ENCODE measurements at places on chromosomes 1 and 21.

DNA sequence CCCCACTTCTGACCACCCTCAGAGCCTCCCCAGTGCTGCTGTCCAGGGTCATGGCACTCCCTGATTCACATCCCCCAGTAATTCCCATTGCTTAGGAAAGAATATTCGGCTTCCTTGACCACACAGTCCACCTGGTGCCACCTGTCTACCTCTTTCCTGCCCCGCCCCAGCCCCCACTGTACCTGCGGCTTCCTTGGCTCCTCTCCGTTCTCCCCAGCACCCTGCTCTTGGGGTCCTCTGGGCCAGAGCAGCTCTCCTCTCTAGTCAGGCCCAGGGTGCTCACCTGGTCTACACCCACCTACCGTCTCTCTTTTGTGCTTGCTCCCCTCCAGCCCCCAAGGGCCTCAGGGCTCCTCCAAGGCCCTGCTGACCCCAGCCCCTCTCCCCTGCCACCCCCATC is 142.6 kb downstream of the PEX14 start:
- no peak for DNase-seq

GRCh38 chr1:48186306-48186839 is 36.1 kb upstream of the SLC5A9 start:
- DNase-seq = no peak

- DNase-seq = peak; percentile 89
Observed at GRCh38 chr1:151534662-151535278, 5.3 kb upstream of the TUFT1 start.

DNA sequence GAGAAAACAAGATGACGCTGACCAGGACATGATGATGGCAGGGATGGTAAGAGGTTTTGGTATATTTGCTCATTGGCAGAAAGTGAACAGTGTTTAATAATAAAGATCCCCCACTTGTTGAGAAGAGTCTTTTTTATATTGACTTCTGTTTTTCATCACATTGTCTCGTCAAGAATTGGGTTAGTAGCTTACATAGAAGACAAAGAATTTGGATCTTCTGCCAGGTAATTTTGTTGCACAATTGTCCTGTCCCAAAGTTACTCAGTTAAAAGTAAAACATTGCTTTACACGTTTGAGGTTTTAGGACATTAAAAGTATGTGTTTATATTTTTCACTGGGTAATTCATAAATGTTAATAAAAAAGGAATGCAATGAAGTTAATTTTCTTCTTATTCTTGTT is 48.3 kb upstream of the LAMC2 start:
- no peak for DNase-seq

GRCh38 chr1:55848906-55849305 is 633.7 kb upstream of the USP24 start:
- DNase-seq = no peak

DNA sequence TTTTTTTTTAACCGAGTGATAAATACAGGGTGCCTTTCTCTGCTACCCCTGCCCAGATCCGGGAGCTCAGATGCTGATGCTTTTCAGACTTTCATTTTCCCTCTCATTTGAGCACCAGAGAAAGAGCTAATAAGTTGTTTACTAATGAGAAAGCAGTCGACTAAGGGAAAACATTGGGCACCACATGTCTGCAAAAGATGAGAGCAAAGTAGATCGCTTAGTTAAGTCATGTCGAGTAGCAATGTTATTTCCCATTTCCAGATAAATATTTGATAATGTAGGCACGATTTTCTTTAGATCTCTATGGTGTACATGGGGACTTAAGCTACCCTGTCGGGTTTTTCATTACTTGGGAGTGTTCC is 1.2 kb downstream of the PKN2 start:
- no peak for DNase-seq

- no peak for DNase-seq
Observed at GRCh38 chr1:170114906-170115305, 30.9 kb upstream of the NTMT2 start.

DNA sequence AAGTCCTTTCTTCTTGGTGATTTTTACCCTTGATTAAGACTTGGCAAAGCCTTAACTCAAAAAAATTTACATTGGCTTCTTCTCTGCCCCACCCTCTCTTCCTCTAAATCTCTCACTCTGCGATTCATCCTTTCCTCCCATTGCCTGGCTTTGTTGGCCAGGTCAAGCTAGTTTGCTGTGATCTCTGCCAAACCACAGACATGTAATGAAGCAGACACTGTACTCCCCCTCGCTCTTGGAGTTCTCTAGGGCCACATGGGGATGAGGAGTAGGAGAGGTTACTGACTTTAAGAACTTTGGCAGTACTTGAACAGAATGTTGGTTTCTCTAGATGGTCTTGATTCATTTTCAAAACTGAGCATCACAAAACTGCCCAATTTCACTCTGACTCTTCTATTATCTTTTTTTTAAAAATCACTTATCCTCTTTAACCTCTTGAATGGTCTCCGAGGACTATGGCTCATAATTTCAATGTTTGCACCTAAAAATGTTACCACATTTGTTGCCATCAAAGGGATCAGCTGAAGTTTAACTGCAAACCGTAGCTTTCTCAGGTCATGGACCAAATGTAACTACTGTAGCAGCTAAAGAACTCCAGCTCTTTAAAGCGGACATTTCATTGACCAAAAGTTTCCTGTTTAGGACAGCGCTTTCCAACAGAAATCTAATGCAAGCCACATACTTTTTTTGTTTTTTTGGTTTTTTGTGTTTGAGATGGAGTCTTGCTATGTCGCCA is 62.7 kb upstream of the IPO9 start:
- DNase-seq = no peak

DNA sequence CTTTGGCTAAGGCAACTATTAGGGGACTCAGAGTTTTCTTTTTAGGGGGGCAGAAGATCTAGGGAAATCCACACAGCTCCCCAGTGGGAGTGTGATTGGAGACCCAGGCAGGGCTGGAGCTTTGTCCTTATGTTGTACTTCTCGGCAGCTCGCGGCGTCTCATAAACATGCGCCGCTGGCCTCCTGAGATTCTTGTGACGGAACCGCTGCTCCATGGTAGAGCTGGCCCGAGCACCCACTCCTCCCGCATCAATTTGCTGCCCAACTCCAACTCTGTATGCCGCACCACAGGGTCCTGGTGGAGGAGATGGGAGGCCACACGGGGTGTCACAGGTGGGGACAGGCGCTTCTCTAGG is 143.9 kb downstream of the GALNT2 start:
- no peak for DNase-seq

- DNase-seq = no peak
Observed at GRCh38 chr1:205319081-205320018, 2.2 kb downstream of the NUAK2 start.

DNA sequence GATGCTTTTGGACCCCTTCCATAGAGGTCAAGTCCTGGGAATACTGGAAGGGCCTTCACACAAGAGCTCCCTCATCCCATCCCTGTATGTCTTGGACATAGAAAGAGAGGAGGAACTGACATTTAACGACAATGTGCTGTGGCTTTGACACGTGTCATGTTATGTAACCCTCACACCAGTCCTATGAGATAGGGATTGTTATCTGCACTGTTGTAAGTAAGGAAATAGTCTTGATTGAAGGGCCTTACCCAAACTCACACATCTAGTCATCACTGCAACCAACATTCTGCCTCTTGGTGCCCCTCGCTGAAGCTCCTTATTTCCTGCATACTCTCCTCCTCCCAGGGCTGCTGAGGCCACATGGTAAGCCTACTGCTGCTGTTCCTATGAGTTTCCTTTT is 63.7 kb upstream of the ANGPTL1 start:
- no peak for DNase-seq

- no peak for DNase-seq
Observed at GRCh38 chr1:42165511-42166210, 1.1 kb upstream of the GUCA2A start.

GRCh38 chr21:36627242-36627641 is 71.7 kb upstream of the SIM2 start:
- no peak for DNase-seq

DNA sequence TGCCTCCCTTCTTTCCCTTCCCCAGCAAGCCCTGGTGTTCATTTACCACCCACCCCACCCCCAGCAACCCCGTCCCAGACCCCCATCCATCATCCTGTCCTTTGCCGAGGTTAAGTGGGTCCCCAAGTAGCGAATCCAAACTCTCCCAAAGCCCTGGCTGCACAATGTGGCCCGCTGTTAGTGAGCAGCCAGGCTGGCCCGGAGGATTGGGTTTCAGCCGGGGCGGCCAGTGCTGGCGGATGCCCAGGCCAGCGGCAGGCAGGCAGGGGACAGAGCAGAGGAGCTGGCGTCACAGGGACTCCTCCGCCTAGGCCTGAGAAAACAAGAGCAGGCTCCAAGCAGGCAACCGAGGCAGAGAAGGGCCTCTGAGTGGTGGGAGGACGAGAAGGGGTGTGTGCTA is 61.4 kb downstream of the EPHB2 start:
- DNase-seq = no peak

GRCh38 chr21:26813426-26813998 is 31.7 kb downstream of the ADAMTS1 start:
- DNase-seq = no peak

DNA sequence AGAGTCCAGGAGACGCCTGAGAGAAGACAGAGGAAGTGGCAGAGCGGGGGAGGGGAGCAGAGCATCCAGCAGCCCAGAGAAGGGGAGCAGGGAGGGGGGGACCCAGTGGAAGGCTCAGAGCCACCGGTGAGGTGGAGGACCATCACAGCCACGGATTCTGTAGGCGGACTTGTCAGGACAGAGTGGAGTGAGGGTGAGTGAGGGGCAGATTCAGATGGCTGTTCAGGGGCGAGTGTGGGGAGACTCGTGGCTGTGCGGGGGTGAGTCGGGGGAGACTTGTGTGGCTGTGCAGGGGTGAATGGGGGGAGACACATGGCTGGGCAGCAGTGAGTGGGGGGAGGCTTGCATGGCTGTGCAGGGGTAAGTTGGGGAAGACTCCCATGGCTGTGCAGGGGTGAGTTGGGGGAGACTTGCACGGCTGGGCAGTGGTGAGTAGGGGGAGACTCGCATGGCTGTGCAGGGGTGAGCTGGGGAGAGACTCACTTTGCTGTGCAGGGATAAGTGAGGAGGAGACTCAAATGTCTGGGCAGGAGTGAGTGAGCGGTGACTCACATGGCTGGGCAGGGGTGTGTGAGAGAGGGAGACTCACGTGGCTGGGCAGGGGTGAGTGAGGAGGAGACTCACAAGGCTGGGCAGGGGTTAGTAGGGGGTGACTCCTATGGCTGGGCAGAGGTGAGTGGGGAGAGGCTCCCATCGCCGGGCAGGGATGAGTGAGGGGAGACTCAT is 56.8 kb upstream of the ABCG1 start:
- no peak for DNase-seq

GRCh38 chr1:189751311-189751710 is 726.4 kb downstream of the BRINP3 start:
- DNase-seq = no peak

DNA sequence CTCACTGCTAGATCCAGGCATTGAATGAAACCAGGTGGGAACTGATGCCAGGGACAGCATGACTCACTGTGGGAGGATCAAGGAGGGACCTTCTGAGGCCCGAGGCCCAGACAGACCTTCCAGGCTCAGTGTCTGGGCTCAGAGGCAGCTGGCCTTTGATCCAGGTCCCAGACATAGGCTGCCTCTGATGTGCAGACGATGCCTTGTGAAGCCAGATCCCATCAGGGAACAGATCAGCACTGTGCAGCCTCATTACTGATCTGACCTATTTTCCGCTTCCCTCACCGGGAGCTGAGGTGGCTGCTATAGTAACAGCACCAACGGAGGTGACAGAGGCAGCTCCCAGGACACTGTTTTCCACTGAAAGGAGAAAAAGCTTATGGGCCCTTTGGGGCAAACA is 399.5 kb downstream of the MATN1 start:
- no peak for DNase-seq

DNA sequence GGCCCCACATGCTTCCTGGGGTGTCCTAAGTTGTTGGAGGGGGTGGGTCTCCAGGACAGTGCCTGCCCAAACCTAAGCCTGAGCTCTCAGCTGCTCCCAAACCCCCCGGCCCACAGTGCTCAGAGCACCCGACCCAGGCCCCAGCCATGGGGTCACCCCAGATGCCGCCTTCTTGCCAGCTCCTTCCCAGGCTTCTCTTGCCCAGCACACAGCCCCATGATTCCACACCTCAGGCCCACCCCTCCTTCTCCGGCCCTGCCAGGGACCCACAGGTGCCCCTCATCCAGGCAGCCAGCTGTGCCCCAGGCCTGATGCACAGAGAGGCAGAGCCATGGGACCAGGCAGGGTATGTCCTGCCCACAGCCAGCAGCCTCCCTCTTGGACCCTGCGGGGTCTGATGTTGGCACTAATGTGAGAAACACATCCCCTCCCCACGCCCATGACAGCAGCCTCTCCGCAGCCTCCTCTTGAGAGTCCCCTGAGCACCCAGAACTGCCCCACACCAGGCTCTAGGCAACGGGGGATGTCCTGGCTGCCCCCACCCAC is 4.9 kb downstream of the WNT9A start:
- DNase-seq = no peak

DNA sequence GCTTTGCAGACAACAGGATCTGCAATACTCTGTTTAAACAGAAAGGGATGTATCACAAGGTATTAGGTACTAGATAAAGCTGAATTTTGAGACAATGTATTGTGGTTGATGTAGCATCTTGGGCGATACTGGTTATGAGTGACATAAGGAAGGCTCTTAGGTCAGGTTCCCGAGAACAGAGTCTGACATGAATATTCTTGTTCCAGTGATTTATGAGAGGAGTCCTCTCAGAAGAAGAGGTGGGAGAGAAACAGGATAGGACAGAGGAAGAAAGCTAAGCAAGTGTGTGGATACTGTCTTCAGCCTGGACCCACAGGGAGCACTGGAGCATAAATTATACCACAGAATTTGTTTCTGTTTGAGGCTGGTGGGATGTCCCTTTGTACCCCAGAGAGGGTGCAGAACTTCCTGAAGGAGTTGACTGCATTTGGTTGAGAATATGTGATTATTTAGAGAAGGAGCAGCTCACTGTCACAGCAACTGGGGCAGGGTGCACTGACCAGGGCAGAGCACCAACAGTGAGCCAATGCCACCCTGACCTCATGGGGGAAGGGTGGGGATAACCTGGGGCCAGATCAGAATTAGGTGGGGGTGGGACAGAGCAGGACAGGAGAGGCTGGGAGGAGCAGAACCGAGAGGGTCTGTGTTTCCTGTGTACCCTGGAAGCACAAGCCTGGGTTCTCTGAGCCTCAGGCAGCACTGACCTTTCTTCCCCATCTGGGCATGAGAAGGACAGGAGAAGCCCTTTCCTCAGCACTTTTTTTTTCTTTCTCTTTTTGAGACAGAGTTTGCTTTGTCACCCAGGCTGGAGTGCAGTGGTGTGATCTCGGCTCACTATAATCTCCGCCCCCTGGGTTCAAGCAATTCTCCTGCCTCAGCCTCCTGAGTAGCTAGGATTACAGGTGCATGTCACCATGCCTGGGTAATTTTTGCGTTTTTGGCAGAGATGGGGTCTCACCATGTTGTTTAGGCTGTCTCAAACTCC is 36.3 kb upstream of the SLC6A9 start:
- DNase-seq = no peak

- DNase-seq = no peak
Observed at GRCh38 chr1:214352838-214353237, 71.9 kb downstream of the SMYD2 start.
